ENCODE measurements at places on chromosomes 5 and 9.
A peak's percentile ranks its signal among the peaks of the same experiment; 100 is the strongest.

GRCh38 chr5:164746723-164747122 is 1241.3 kb downstream of the MAT2B start:
- DNase-seq, result no peak

GRCh38 chr9:133356391-133357091 is at the start of the genes SURF1 and SURF2:
Gene SURF1, minus strand, starts transcription at chr9:133356487. Its CDS starts 34 bp downstream, at chr9:133356453.
Gene SURF2, plus strand, starts transcription at chr9:133356550. Its CDS starts 43 bp downstream, at chr9:133356593.
- DNase-seq, result peak; percentile 81

DNA sequence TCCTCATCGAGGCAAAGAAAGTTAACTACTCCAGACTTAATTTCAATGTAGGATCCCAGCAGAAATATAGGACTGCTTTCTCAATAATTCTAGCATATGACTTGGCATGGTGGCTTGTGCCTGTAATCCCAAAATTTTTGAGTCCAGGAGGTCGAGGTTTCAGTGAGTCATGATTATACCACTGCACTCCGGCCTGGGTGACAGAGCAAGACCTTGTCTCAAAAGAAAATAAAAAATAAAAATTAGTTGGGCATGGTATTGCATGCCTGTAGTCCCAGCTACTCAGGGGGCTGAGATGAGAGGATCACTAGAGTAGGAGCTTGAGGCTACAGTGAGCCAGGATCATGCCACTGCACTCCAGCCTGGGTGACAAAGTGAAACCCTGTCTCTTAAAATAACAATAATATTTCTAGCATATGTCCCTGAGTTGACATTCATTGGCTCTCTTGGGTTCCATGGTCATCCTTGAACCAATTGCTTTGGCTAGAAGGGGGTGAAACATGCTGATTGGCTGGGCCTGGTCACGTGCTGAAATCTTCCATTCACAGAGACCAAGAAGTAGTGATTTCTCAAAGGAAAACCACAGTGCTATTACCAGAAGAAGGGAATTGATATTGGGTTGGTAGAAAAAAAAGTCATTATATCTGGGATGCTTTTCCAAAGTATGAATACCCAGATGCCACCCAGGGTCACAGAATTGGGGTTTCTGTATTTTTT is 31.6 kb upstream of the GARNL3 start:
- no peak for DNase-seq

DNA sequence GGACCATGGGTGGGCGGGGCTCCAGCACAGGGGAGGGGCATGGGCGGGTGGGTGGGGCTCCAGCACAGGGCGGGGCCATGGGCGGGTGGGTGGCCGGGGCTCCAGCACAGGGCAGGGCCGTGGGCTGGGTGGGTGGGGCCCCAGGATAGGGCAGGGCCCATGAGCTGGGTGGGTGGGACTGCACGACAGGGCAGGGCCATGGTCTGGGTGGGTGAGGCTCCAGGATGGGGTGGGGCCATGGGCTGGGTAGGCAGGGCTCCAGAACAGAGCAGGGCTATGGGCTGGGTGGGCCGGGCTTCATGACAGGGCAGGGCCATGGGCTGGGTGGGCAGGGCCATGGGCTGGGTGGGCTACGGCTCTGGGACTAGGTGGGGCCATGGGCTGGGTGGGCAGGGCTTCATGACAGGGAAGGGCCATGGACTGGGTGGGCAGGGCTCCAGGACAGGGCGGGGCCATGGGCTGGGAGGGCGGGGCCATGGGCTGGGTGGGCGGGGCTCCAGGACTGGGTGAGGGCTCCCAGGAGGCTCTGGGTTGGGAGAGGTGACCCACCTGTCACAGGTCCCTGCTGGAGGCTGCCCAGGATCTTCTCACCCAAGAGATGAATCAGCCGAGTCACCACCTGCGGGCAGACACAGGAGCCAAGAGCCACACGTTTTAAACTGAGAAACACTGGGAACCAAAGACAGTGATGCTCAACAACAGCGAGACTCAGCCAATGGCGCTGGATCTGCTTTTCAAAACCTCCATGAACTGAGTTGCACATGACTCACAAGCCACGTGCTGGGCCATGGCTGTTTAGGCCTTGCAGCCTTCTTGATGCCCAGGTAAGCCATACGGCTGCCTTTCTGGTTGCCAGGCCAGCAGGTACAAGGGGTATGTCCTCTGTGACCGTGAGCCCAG is 33.6 kb upstream of the NSMF start:
- DNase-seq, result no peak

- no peak for DNase-seq
These were observed 156.0 kb upstream of the MAST4 start for GRCh38 chr5:66440202-66440680.

DNA sequence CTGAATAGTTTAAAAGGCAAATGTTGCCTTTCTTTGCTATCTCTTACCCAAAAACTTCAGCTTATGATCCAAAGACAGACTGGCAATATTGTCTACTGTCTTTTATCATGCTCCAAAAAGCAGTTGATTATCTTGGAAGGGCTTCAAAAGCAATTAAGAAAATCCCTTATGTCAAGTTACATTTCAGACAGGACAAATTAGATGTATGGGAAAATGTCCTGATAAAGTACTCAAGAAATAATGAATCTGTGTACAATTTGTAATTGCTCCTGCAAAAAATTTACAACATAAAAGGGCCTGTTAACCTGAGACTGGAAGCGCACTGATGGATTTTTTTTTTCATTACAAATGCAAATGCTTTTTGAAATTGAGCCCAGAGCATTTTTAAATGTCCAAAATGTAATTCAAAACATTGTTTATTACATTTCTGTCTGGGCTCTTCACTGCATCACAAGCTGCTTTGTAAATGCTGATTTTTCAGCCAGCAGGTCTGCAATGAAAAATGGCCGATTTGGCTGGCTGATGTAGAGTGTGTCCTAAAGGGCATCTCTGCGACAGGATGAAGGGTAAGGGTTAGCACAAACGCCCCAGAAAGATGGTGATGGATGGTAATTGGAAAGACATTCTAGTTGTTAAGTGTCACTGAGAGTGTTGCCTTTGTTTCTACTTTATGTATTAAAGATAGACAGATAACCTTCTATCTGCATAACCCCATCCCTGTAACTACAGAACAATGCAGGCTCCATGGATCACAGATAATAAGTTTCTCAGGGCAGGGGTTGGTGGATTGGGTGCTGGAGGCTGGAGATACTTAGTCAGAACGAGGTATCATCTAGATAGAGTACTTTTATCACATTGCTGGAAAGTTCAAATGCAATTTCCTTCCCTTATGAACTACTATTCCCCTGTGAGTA is 27.0 kb downstream of the MAT2B start:
- no peak for DNase-seq

DNA sequence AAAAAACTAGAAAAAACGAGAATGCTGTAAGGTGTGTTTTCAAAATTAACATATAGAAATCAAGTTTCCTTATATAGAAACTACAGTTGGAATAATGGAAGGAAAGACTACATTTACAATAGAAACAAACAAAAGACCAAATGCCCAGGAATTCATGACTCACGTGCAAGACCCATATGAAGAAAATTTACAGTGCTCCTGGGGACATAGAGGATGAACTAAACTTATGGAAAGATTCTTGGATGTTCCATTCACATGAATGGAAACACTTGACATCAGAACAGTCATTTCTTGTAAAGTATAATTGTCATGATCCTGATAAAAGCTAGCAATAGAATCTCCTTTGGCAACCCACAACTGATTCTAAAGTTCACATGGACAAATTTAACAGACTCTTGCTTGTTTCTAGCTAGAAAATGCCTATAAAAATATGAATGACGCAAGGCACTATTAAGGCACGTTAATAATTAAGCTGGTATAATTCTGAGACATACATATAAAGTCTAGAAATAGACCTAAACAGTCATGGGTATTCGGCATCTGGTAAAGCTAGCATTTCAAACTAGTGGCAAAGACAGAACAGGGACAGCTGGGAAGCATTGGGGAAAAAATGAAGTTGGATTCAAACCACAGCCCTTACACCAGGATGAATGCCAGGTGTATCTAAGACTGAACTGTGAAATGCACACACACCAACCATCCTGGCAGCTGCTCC is 5.1 kb upstream of the ZFP62 start:
- DNase-seq, result no peak

DNA sequence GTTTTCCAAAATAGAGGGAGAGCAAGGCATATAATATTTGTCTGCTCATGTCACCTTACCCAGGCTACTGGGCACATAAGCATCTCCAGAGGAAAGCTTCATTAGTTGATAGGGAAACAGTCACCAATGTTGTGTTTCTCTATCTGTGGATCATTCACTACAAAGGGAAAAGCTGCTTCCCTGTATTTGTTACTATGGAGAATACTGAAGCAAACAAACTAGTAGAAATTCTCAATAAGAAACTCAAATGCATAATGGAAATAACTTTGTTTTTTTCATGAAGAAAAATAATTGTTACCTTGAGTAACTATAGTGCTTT is 138.2 kb downstream of the PCSK1 start:
- no peak for DNase-seq

DNA sequence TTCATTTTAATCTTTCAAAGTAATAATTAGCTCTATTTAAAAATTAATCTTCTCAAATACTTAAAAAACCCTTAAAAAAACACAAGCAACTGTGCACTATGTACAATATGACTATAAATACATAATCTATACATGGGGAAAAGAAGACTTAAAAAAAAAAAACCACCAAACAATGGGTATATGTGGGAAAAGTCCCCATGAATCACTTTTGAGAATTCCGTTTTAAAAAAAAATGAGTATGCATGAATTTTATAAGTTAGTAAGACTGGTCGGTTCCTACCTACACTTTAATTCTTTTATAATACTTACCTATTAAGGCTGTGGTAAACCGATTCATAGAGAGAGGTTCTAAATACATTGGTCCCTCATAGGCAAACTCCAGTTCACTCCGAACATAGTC is 27.7 kb downstream of the RNF145 start:
- DNase-seq, result no peak

- DNase-seq, result no peak
These were observed 78.6 kb downstream of the FREM1 start for GRCh38 chr9:14831661-14832060.

DNA sequence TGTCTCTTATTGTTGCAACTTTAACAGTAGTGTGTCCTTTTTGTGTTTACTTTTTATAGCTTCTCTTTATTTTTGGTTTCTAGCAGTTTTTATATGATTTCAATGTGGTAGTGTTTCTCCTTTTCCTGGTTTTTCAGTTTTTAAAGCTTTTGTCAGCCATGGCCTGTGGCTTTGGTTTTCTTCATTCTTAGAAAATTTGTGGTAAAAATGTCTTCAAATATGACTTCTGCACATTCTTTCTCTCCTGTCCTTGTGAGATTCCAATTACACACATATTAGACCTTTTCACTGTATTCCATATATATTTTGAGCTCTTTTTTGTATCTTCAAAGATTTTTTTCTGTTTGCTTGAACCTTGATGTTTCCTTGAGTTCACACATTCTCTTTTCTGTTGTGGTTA is 180.5 kb downstream of the CNTLN start:
- no peak for DNase-seq

DNA sequence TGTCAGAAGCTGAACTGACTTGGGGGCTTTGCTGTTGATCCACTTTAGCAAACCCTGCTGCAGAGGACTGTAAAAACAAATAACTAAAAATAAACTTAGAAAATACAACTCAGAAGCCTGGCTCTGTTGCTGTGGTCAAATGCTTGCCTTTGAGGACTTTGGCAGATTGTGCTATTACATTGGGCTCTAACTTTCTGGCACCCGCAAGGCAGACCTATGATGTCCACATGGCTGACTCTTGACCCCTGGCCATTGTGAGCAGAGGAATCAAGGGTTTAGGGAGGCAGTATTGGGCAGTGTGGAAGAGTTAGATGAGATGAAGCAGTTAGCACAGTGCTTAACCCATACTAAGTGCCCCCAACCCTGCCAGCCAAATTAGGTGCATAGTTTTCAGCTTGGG is 34.0 kb downstream of the OTULIN start:
- DNase-seq, result no peak

DNA sequence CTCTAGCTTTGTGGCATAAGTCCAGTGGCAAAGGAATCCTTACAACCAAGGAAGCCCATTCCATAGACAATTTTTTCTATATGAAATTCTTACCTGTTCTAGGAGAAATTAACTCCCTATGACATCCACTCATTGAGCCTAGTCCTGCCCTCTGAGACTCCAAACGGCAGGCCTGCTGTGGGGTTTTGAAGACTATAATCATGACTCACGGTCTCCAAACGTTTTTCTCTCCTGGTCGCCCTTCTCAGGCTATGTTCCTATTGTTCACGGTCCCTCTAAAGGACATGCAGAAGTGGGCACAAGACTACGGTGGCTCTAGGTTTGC is 611 bp downstream of the EXOSC3 start:
- no peak for DNase-seq

- DNase-seq, result no peak
These were observed 97.8 kb upstream of the SMC5 start for GRCh38 chr9:70160686-70161600.

DNA sequence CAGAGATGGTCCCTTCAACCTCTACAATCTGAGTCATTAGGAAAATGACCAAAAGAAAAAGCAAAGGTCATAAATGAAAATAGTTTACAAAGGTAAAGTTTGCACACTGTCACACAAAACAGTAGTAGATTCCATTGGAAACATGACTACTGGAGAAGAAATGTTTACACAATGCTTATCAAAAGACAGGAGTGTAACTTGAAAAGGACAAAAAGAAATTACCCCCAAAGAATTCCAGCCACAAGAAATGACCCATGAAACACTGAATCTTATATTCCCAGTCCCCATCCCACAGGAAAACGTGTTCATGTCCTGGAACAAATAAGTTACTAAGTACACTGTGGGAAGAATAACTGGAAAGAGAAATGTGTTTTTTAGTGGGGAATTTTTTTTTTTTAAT is 385.1 kb downstream of the SEMA5A start:
- DNase-seq, result no peak

DNA sequence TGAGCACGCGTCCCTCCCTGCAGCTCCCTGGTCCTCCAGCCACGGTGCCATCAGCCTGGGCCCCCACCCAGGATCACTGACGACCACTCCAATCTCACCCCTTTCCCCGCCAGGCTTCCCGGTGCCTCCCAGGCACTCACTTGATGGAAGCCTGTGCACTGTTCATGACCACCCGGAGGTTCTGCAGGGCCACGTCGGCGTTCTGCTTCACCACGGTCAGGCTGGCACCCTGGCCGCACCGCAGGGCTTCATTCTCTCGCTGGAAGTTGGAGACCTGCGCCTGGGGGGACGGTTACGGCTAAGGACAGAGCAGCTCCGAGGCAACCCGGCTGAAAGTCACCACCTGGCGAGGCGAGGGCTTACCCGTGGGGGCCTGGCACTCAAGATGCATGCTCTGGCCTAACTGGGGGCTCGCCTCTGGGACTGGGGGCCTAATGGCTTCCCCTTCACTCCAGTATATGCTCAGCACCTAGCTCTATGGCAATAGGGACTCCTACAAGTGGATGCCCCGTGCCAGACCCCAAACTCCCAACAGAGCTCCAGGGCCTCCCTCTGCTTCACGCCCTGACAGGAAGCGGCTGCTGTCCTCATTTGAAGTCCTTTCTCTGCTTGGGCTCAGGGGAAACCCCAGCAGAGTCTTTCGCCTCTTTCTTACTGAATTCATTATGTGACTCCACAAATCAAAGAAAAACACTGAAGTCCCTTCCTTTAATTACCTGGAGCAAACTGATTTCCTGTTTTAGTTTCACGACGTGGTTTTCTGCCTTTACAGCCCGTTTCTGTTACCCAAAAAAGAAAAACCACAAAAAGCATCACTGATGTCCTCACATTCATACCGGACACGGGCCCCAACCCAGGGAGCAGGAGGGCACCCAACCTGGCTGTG is 4.2 kb upstream of the SNAPC4 start:
- no peak for DNase-seq
